ENCODE measurements at places on chromosomes 7 and 10.
A peak's percentile ranks its signal among the peaks of the same experiment; 100 is the strongest.

DNA sequence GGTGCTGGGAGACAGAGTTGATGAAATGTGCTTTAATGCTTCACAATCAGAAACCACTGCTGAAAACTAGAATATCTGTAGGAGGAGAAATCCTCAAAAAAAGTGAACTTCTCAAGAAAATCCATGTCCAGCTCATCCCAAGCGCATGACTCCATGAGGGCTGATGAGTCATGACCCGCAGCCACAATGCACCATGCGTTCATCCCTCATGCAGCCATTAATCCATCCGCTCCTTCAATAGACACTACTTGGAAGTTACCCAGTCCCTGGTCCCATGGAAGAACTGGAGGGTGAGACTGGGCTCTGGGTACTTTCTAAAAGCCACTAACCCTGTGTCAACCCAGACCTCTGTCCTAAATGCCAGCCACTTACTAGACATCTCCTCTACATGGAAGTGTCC lies 24.4 kb downstream of the TMEM273 start:
- DNase-seq: no peak

DNA sequence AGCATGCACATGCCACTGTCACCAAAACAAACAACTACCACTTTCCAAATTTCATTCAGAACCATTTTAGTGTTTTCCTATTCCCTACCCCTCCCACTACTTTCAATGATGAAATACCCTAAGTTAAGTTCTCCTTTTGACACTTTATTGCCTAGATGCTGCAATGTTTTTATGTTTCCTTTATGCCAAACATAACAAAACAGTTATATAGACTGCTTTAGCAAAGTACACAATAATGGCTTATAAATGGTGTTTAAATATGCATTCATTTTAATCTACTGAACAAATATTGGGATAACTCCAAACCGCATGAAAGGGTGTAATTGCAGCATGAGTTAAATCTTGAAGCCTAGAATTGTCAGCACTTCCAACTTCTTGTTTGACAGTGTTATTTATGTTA lies 69.2 kb downstream of the PHYHIPL start:
- no peak for DNase-seq

DNA sequence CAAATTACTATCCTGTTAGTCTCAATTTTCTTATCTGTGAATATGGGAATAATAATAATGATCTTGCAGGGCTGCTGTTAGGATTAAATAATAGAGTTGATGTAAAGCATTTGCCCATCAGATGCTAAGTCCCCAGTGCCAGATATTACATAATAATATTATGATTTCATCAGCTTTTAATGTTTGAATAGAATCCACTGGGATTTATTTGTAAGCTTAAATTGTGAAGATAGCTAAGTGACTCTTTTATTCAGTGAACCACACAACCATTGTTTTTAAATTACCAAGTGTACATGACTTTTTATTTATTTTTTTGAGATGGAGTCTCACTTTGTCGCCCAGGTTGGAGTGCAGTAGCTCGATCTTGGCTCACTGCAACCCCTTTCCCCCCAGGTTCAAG lies 510.3 kb upstream of the DPP6 start:
- no peak for DNase-seq

GRCh38 chr10:80204677-80205476 lies 460 bp downstream of the ANXA11 start:
- DNase-seq: no peak

DNA sequence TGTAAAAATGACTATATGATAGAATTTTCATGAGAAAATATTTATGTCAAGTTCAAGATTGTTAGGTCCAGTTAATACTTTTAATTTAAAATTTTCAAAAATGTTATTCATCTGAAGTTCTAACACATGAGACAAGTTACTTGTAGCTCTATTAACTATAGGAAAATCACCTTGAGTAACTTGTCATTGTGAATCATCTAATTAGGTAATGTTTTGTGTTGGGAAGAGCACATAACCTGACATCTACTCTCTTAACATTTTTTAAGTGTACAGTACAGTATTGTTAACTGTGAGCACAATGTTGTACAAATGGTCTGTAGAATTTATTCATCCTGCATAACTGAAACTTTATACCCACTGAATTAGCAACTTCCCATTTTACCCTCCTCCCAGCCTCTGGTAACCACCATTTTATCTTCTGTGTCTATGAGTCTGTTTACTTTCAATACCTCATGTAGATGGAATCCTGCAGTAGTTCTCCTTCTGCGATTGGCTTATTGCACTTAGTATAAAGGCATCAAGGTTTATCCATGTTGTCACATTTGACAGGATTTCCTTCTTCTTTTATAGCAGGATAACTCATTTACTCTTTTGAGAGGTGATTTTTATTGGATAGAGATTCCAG lies 54.6 kb downstream of the ARL4A start:
- no peak for DNase-seq

- peak; percentile 27 for DNase-seq
These were observed 113.8 kb upstream of the ADO start for GRCh38 chr10:62690703-62691102.

- DNase-seq: no peak
These were observed 191.1 kb upstream of the SLC26A5 start for GRCh38 chr7:103637094-103637493.

DNA sequence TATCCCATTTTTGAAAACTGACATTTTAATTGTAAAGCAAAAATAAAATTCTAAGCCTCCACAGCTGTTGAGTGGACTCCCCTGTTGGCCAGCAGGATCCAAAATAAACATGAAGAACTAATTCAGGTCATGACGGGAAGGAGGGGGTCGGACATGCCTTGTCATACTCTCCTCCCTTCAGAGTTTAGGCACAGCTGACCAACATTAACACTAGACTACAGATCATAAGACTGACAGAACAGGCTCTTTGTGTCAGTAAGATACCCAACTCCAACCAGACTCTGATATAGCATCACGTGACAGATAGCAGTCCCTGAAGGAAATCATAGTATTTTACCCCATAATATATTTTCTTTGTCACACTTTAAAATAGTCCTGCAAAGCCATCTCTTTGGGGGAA lies 20.9 kb upstream of the ZNF12 start:
- DNase-seq: no peak

- no peak for DNase-seq
These were observed 71.6 kb downstream of the INPP5A start for GRCh38 chr10:132609211-132609610.

DNA sequence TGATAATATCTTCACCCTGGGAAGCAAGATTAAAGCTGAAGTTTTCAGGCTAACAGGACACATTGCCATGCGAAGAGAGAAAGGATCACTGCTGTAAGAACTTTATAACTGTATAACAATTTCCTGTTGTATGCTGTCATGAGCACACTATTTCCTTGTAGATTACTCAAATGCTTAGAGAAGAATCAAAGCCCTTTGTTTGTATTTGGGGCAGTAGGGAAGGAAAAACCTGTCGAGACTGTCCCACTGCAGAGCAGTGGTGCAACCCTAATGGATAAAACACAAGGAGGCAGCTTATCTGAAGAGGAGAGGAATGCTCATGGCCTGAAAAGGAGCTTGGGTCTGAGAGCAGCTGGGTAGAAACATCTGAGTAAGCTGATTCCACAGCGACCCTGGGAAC lies 327.7 kb upstream of the NPSR1 start:
- no peak for DNase-seq

DNA sequence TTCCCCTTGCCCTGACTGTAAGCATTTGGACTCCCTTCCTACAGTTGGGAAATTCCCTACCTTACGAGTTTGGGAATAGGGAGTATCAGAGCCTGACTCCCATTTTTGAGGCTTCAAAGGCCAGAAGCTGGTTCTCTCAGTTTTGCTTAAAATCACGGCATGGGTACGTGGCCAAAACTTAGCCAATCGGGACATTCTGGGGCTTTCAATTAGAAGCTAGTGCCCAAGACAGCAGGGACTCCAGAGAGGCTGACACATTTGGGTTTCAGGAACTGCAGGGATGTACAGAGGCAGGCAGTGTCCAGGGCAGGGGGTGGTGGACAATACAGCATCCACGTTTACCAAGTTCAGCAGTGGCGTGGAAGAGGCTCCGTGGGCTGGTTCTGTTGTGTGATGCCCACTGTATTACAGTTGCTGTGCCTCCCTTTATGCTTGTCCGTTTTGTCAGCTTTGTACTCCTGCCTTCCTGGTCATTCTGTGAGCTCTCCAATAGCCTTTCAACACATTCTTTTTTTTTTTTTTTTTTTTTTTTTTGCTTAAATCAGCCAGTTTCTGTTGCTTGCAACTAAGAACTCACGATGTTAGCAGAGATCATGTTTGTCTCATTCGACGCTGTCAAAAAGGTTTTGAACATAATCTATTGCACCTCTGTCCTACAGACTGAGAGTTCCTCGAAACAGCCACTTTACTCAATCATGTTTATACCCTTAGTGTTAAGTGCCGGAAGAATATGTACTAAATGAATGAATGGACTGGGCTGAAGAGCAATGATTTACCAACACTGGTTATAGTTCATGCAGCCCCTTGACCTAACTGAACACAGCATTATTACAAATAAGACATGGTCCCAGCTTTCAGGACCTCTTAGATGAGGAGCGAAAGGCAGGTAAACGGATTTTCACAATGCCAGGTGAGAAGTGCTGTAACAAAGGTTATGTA lies 1.1 kb downstream of the GGCT start:
- DNase-seq: no peak

- no peak for DNase-seq
These were observed 139.3 kb upstream of the TCF7L2 start for GRCh38 chr10:112810711-112811151.

- DNase-seq: no peak
These were observed 30.7 kb upstream of the HPSE2 start for GRCh38 chr10:99266383-99266782.

GRCh38 chr10:52477305-52477704 lies 163.2 kb downstream of the DKK1 start:
- DNase-seq: no peak

DNA sequence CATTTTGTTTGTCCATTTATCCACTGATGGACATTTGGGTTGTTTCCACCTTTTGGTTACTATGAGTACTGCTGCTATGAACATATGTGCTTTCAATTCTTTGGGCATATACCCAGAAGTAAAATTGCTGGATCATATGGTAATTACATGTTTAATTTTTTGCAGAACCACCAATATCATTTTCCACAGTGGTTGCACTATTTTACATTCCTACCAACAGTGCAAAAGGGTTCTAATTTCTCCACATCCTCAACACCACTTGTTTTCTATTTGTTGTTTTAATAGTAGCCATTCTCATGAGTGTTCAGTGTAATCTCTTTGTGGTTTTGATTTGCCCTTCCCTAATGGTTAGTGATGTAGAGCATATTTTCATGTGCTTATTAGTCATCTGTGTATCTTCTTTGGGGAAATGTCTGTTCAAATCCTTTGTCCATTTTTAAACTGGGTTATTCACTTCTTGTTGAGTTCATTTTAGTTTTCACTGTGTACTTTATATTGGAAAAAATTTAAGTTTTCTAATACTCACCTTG lies 101.9 kb downstream of the HIBADH start:
- no peak for DNase-seq

DNA sequence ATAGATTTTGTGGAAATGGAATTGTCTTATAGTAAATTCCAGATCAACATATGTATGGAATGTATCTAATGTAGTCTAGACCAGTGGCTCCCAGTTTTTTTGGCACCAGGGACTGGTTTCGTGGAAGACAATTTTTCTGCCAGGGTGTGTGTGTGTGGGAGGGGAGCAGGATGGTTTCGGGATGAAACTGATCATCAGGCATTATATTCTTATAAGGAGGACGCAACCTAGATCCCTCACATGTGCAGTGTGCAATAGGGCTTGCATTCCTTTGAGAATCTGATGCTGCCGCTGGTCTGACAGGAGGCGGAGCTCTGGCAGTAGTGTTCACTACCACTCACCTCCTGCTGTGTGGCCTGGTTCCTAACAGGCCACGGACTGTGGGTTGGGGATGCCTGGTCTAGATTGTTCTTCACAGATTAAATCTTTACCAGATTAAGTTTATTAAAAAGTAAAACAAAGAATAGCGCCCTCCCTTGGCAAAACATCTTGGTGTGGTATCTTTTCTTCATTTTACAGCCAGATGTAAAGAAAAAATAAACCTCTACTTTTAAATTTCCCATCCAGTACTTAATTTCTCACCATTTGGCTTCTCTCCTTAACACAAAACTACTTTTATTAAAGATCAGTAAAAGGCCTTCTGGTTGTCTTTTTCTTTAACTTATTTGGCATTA lies 48.4 kb downstream of the SEPTIN7 start:
- DNase-seq: no peak
